Mesothelial cell of epicardium (in vitro differentiated cells): ENCODE measurements at places on chromosomes 3 and 15. TPM values are rescaled to one million over a fixed set of nuclear protein-coding genes. Genes with fewer than 3 reads are reported as not detected.

The IQCF5 gene
- not detected in 3 replicates for total RNA-seq

- DNase-seq, result no peak
These were observed 94.1 kb downstream of the C3orf70 start for GRCh38 chr3:185058796-185059195.

GRCh38 chr3:186525369-186526255 is 18.6 kb downstream of the CRYGS start:
- no peak for DNase-seq

DNA sequence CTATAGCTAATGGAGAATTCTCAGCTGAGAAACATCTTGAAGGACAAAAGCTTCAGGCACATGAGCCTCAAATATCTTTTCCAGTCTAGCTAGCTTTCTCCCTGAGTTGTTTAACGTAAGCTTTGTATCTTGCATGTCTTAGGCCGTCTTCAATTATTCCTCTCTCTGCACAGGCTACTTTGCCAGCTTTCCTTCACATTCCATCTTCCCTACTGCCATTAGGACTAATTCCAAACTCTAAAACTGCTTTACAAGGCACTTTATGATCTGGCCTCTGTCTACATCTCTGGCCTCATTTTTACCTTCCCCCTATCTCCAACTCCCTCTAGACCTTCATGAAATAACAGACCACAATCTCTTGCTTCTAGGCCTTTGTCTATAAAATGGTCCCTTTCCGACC is 171.4 kb downstream of the GREM1 start:
- DNase-seq, result no peak

- peak; percentile 34 for DNase-seq
These were observed 145.3 kb downstream of the TJP1 start for GRCh38 chr15:29676961-29677402.
